Cortex of kidney (tissue), 1 donor: ENCODE measurements at places on chromosomes 7 and 10.

GRCh38 chr10:7085913-7086589 lies 324.8 kb downstream of the SFMBT2 start:
- no peak for DNase-seq

GRCh38 chr10:120115959-120116358 lies 223.4 kb downstream of the SEC23IP start:
- no peak for DNase-seq

DNA sequence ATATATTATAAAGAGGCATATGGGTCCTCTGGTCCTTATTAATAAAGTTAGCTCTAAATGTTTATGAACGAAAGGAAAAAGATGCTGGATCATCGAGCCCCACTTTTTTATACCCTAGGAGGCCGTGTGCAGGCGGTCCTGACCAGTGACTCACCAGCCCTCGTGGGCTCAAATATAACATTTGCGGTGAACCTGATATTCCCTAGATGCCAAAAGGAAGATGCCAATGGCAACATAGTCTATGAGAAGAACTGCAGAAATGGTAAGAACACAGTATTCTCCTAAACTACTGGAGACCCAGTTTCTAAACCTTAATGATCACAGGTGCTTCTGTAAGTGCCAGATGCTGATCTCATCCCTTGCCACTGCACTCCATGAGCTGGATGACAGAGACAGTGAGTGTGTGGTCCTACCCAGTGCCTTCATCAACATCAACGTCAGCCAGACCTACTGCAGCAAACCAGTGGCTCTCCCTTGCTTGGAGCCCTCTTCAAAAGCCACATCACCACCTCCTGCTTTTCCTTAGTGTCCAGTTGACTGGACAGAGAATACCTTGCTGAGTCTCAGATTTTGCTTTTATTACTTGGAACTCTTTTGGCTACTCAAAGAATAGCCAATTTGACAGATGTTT lies 7.6 kb downstream of the GPNMB start:
- no peak for DNase-seq

DNA sequence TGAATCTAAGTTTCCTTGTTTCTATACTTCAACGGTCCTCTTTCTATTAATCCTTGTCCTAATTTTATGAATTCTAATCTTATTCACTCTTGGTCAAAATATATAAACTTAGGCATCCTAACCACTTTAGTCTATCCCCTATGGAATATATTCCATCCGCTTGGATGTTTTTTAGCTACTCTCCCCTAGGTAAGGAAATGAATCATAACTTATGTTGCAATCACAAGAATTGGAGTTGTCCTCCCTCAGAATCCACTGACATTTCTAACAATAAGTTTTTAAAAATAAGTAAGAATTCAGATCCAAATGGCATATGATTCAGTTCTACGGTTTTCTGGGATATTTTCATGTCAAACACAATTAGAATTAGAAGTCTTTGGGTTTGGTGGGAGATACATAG lies 1081.6 kb downstream of the SORCS1 start:
- no peak for DNase-seq

GRCh38 chr7:82384051-82384464 lies 59.5 kb downstream of the CACNA2D1 start:
- no peak for DNase-seq

DNA sequence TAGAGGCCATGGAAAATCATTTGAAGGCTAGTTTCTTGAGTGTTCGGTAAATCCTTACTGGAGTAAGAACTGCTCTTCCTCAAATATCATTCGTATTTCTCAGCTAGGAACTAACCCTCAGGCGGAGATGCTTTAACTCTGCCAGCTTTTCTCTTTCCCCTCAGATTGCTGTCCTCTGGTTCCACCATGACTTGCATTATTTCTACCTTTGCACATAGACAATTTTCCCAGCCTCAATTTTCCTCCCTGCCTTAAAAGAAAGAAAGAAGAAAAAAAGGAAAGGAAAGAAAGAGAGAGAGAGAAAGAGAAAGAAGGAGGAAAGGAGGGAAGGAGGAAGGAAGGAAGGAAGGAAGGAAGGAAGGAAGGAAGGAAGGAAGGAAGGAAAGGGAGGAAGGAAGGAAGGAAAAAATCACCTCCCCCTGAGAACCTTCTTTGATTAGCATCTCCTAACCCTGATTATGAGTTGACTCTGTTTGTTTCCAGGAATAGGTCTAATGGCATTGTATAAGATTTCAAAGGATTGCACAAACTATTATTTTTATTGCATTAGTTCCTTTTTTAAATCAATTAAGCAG lies 123.3 kb upstream of the FAM204A start:
- no peak for DNase-seq

- no peak for DNase-seq
These were observed 1.6 kb downstream of the ZRANB1 start for GRCh38 chr10:124943301-124944092.

- no peak for DNase-seq
These were observed 54.1 kb downstream of the NRAP start for GRCh38 chr10:113609704-113610108.

DNA sequence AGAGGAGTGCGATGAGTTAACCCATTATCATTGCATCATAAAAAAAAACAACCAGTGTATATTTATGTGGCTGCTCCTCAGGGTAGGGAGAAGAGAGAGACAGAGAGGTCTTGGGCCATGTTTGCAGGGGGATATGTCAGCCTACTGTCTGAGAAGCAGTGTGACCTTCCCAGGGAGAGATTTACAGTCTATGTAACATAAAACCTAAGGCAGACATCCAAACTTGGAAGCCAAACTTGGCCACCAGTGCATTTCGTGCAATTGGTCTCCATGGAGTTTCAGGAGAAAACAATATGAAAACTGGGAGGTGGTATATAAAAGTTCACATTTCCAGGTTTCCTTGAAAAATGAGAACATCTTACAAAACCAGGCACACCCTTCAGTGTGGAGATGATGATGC lies 85.9 kb upstream of the CXCL12 start:
- DNase-seq = no peak

- no peak for DNase-seq
These were observed 28.3 kb upstream of the FRMD4A start for GRCh38 chr10:14358886-14359573.

DNA sequence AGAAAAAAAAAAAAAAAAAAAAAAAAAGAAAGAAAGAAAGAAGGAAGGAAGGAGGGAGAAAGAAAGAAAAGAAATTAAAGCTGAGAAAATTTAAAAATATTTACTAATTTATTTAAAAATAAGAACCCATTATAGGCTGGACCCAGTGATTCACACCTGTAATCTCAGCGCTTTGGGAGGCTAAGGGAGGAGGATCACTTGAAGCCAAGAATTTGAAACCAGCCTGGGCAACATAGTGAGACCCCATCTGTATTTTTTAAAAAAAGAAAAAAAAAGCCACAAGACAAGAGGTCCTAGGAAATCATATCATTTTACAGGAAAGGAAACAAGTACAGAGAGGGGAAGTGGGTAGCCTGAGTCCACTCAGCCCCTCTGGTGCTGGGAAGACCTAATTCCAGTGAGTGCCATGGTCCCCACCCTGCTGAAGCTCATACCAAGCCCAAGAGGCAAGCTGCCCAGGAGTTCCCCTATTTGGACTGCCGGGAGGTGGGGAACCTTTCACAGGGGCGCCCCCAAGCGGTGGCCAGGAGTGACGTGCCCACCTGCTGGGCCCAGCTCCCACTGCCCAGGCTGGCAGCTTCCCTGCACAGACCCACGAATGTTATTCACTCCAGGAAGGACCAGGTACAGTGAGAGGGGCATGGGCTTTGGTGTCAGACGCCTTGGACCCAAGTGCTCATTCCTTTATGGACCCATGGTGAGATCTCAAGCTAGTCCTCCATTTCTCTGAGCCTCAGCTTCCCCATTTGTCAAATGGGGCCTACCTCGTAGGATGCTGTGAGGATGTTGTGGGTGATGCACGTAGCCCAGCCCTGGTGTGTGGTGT lies 133.6 kb downstream of the ZMIZ1 start:
- no peak for DNase-seq

- DNase-seq = no peak
These were observed 278.9 kb downstream of the GRID1 start for GRCh38 chr10:86087716-86088115.

DNA sequence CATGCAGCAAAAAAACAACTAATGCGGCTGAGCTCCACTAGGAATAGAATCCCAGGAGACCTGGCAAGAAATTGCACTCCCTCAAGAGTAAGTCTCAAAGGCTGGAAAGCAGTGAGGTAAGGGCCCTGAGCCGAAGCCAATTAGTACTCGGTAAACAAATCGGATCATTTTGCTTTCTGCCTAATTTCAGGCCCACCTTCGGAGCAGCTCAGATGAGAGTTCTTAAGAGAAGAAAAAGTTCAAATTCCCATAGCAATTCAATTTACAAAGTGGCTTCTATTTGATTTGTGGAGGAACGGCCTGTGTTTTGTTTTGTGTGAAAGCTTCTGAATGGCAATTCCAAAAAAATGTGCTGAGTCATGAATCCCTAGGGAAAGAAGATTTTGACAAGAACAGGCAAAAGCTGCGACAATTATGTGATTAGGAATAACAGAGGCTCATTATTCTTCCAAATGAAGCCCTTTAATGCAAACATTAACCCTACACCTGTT lies 60.9 kb downstream of the SLC16A9 start:
- no peak for DNase-seq

- no peak for DNase-seq
These were observed 19.0 kb upstream of the PFKP start for GRCh38 chr10:3048119-3049019.

DNA sequence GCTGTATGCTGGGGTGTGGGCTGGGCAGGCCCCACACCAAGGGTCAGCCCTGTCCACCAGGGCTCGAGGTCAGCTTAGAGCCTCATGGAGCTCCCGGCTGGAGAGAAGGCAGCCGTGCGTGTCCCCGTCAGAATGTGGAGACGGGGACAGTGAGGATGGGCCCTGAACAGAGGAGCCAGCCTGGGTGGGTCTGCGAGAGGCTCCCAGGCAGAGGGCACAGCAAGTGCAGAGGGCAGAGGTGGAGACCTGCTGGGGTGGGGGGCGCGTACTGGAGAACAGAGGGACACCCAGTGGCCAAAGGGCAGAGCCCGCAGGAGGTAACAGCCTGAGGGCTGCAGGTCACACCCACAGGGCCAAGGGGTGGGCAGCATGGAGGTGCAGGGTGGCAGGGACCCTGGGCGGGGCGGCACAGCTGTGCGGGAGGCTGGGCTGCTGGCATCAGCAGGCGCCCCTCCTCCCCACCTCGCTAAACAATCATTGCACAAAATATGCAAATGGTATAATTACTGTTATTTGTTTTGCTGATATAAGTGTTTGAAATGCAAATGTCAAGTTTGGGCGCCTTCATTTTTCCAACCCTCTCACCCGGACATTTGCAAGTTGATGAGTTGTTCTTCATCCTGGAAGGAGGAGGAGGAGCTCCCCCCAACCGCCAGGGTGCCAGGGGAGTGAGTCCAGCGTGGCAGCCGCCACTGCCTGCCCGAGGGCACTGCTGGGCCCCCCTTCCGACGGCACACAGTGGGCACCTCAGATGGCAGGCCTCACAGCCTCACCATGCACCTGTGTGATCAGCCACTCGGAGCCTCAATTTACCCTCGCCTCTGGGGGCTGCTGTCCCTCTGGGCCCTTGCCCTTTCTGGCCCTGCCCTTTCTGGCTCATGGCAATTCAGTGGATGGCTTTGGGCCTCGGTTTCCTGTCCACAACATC lies 35.0 kb downstream of the ELFN1 start:
- DNase-seq = no peak

GRCh38 chr10:110207011-110207804 lies at the start of gene MXI1:
TSS of gene MXI1 (plus strand) at chr10:110207605. CDS start at chr10:110207809, 204 bp downstream.
- DNase-seq = no peak

DNA sequence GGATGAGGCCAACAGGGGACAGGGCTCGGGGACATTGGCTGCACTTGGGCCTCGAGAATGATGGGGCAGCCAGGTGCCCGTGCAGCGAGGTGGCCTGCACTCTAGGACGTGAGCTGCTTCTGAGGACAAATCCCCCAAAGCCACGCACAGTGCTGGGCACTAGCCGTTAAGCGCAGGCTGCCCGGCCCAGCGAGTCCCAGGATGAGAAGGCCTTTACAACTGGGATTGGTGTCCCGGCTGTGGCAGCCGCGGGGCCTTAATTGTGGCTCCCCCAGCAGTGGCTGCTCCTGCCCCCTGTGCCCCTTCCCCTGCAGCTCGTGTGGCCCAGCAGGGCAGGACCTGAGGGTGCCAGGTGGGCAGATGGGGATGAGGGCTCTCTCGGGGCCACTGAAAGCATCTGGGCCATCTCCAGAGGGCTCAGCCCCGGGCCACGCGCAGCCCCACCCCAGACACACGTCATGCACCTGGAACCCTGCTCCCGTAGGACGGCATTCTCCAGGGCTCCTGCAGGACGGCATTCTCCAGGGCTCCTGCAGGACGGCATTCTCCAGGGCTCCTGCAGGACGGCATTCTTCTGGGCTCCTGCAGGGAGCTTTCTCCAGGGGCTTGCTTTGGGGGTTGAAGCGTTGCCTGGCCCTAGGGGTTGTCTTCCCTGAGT lies 6.6 kb downstream of the PWWP2B start:
- no peak for DNase-seq

DNA sequence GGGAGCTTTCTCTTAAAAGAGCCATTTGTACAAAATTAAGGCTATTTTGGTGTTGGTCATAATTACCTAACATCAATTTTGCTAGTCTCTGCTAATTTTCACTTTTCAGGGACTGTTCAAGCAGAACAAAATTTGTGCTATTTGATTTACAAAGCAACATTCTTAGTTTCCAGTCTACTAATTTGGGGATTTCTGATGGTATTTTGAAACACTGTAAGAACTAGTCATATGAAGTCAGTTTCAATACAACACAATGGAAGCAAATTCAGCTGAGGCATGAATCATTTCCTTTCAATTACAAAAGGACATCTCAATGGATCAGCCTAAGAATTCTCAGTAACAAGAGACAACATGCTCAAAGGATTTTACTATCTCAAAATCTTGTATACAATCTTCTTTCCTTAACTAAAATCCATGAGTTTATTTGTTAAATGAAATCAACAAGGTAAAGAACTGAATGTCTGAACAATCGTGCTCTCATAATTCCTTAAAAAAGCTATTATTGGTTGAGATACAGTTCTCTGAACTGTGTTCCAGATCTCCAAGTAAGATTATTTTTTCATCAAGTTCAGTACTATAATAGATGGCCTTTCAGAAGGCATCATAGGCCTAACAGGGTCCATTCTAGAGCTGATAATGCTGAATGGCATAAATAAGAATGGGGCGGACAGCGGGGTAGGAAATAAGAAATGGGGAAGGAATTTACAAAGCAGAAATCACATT lies 144.6 kb downstream of the NRCAM start:
- no peak for DNase-seq

GRCh38 chr10:59387951-59388670 lies 25.8 kb upstream of the FAM13C start:
- DNase-seq = no peak

DNA sequence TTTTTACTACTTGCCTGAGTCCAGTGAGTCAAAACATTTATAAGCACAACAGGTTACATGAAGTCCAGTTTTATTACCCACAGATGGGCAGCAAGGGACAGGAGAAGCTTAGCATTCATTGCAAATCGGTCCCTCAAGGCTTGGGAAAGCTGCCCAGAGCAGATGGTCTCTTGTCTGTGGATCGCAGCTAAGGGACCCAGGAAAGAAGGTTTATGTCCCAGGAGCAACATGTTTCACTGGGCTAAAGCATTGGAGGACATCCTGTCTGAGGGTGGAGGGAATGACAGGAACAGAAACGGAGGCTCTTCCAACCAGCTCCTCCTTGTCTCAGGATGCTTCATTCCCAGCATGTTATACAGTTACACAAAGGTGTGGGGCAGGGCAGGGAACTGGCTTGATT lies 39.3 kb downstream of the TRIM24 start:
- no peak for DNase-seq

GRCh38 chr10:64458306-64458705 lies 937.1 kb downstream of the REEP3 start:
- no peak for DNase-seq
